ELF-1 (cell line): ENCODE measurements at places on chromosomes 5 and 9.

GRCh38 chr5:180853121-180853847 is 7.8 kb downstream of the ZFP62 start:
- no peak for DNase-seq

- DNase-seq = no peak
These were observed 99.0 kb downstream of the MEGF10 start for GRCh38 chr5:127389601-127390000.

- no peak for DNase-seq
These were observed 52.0 kb downstream of the SLC22A5 start for GRCh38 chr5:132421462-132421861.

DNA sequence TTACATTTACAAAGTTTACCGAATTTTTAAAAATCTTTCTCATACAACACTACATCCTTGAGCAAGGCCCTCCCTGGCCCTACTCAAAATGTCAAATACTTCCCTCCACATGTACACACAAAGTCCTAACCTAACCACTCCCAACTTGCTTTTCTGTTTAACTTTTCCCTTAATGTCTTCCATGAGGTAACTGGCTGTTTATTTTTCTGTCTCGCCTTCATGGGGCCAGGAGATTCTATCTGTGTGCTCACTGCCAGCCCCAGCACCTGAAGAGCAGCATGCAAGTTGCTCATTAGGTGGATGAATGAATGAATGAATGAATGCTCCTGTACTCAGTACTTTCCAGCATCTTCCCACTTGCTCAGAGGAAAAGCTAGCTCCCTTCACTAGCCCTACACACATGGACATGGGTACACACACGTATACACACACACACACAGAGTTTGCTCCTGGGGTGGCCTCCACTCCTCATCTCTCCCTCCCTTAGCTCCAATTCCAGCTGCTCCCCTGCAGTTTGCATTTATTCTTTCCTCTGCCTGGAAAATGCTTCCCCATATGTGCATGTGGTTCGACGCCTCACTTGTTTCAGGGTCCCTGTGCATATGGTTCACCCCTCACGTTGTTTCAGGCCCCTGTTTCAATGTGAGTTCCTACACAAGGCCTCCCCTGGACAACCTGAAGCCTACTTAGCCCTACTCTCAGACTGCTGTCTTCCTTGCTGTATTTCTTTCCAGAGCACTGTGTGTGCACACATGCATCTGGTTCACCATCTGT is 165.2 kb downstream of the ROR2 start:
- DNase-seq = no peak

- no peak for DNase-seq
These were observed 27.3 kb upstream of the DENND1A start for GRCh38 chr9:123957168-123957721.

GRCh38 chr9:21687351-21687750 is 115.1 kb upstream of the MTAP start:
- DNase-seq = no peak

DNA sequence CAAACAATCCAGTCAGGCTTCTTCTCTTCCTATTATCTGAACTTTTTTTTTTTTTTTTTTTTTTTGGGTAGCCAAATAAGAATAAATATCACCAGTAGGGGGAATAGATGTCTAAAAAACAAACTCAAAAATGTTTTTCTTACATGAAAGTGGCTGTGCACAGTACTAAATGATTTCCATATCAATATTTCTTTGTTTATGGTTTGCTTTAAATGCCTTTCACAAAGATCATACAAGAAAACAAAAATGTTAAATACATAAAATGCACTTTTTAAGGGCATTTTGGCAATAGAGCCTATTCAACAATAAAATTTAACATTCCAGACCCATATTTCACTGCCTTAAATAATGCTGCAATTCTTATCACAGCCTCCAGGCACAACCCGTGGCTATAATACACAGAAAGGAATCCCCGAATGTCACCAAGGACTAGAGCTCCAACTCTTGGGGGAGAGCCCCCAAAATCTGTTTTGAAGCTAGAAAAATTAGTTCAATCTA is 91.1 kb upstream of the TBCA start:
- DNase-seq = no peak

DNA sequence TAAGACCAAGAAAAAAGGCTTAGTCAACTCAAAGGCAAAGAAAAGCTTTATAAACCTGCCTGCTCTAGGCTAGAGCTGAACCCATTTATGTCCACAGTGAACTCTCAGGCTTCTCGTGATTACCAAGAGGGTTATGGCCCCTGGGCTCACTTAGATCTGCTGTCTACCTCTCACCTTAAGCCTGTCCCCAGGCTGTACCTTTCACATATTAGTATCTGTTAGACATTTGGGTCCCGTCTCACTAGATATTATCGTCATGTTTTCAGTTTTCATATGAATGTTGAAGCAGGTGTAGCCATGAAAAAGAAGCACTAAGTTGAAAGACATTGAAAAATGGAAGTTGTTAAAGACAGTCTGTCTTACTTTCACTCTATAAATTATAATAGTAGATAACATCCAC is 75.2 kb upstream of the COX7C start:
- DNase-seq = no peak

DNA sequence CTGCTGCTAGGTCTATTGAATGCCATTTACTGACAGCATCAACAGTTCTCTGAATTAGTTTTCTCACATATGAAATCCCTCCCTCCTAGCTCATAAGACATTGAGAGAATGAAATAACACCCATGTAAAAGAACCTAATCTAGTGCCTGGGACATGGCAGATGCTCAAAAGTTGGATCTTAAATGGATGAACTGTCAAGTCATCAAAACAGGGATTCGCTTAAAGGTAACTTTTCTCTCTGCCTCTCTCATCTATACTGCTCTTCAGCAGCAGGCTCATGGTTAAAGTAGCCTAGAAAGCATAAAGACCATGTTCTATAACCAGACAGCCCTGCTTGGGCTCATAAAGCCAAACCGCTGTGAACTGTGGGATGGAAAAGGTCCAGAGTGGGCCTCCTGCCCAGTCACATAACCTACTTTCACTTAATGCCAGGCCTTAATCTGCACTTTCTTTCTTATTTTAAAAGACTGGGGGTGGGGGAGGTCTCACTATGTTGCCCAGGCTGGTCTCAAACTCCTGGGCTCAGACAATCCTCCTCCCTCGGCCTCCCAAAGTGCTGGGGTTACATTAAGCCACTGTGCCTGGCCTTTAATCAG is 3.7 kb downstream of the TMEM245 start:
- DNase-seq = no peak
